ENCODE measurements at places on chromosomes 2 and 18. TPM values are rescaled to one million over a fixed set of nuclear protein-coding genes. Genes with fewer than 3 reads are reported as not detected.
A peak's percentile ranks its signal among the peaks of the same experiment; 100 is the strongest.

- no peak for DNase-seq
Measured at GRCh38 chr18:24341361-24341760, 56.3 kb downstream of the OSBPL1A start.

Gene FMNL2
- total RNA-seq: 30.3 TPM

Gene DNAJC5G
- not detected for total RNA-seq

- DNase-seq: no peak
Measured at GRCh38 chr2:238158018-238158508, 707 bp upstream of the ERFE start.

DNA sequence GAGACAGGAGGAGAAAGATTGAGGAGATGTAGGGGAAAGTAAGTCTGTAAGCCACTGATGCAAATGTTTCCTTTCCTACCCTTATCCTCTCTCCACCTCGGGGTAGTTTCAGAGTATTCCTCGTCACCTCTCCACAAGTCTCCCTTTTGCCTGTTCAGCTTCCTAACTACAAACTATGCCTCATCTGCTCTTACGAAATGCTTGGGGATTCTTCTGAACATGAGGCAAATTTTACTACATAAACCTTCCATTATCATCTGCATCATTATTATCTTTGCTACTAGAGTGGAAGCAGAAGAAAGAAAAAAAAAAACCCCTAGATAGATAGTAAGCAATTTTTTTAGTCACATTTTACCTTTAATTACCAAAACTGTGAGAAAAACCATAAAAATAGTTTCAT lies 43.1 kb upstream of the CWC22 start:
- no peak for DNase-seq

- DNase-seq: no peak
Measured at GRCh38 chr2:47028171-47028570, 112.6 kb upstream of the MCFD2 start.

- no peak for DNase-seq
Measured at GRCh38 chr2:98463081-98463481, 18.4 kb downstream of the INPP4A start.

- DNase-seq: peak; percentile 51
Measured at GRCh38 chr2:191478799-191479679, 198.9 kb upstream of the NABP1 start.

DNA sequence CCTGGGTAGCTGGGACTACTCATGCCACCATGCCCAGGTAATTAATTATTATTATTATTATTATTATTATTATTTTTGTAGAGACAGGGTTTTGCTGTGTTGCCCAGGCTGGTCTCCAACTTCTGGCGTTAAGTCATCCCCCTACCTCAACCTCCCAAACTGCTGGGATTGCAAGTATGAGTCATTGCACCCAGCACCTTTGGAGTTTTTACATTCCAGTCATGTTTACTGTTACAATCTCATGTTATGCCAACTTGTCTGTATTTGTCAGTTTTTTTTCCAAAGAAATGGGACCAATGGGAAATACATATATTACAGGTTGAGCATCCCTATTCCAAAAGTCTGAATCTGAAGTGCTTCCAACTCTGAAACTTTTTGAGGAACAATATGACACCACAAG lies 903.8 kb downstream of the SLC4A3 start:
- no peak for DNase-seq

DNA sequence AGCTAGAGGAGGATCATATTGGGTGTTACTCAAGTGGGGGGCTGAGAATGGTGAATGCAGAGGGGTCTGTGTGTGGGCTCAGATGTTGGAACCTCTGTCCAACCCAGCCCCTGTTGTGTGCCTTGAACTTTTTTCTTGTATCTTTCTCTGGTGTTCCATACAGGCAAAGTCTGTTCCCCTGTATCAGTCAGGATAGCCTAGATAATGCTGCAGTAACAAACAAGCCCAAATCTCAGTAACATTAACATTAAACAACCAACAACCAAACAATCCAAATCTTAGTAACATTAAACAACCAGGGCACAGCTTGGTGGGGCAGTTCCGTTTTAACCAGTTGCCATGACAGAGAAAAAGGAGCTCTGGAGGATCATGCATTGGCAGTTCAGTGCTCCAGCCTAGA lies 103.7 kb downstream of the CTIF start:
- no peak for DNase-seq

DNA sequence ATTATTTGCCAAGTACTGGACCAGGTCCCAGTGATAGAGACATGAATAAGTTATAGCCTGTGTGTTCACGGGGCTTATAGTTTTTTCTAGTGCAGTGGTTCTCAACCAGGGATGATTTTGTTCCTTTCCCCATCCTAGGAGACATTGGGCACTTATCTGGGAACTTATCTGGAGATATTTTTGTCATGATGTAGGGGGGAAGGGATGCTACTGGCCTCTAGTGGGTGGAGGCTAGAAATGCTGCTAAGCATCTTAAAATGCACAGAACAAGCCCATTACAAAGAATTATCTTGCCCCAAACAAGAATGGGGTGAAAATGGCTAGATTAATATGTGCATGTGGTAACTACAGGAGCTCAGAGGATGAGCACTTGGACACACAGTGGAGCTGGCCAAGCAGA lies 75.2 kb downstream of the KLHL29 start:
- DNase-seq: no peak
